Stimulated activated CD8-positive, alpha-beta memory T cell treated with anti-CD3 and anti-CD28 coated beads, Interleukin-2, amount 100 ng/mL, for 1 hour (primary cell): ENCODE measurements at places on chromosomes 5 and 9.

DNA sequence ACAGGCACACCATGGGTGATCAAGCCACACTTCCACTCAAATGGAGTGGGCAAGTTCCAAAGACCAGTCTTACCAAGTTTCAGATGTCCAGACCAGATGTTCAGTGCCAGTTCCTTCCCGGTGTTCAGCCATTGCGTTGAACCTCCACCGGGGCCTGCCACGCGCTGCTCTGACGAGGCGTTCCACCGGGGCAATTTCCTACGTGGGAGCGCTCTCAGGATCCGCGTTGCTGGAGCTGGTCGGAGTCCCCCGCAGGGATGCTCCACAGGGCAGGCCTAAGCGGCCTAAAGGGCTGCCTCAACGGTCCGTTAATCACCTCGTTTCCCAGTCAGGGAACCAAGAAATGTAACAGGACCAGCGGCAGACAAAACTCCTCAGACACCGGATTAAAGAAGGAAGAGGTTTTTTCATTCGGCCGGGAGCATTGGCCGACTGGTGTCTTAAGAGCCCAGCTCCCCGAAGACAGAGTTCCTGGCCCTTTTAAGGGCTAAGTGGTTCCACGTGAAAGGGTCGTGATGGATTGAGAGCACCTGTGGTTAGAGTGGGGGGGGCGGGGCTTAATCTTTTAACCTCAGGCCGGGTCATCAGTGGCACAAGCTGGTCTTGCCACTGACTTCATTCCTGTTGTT, 35.7 kb upstream of the PPP1R26 start:
- DNase-seq = no peak

DNA sequence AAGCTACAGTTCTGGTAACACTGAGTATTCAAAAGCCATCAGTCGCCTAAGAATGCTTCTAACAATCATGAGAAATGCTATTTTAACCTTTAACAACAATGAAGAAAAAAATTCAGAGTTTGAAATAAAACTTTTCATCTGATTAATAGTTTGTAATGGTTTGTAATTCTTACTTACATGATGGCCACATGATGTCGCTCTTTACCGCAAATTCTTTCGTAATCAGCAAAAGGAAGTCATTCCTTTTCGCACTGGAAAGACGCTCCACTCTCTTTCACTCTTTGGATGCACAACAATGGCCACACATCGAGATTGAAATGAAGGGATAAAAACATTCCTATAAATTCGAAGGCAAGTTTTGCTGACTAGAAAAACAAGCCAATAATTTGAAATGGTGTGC, at the start of gene PCDHA7:
TSS of gene PCDHA7 (plus strand) at position 277 of the 400 bp plus-strand sequence. CDS start at position 392, 115 bp downstream.
- DNase-seq = no peak

DNA sequence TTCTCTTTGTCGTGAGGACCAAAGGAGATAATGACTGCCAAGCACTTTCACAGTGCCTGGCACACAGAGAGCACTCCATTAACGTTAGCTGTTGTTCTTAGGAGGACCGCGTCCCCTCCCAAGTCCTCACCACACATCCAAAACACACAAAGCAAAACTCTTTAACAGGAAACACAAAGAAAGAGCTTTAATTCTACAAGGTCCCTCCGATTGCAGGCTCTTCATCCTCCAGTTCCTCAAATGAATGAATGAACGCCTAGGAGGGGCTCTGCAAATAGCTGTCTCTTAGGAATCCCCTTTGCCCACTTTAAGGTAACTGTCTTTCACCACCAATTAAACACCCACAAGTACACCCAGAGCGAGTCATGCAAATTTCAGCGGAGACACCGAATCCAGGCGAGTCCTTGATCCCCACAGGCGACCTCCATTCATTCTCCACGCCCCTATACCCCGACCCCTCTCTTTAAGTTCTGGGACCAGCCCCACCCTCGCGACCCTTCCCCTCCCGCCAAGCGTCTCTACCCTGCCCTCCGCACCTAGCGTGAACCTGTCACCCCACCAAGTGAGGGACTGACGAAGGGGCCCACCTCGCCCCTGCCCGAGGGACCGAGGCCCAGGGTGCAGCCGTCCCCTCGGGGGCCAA, 644 bp downstream of the TSC1 start:
- DNase-seq = no peak

GRCh38 chr5:154145268-154145667, 45.3 kb upstream of the GALNT10 start:
- DNase-seq = no peak

- DNase-seq = no peak
Measured at GRCh38 chr9:86298873-86299272, 16.5 kb upstream of the ISCA1 start.

DNA sequence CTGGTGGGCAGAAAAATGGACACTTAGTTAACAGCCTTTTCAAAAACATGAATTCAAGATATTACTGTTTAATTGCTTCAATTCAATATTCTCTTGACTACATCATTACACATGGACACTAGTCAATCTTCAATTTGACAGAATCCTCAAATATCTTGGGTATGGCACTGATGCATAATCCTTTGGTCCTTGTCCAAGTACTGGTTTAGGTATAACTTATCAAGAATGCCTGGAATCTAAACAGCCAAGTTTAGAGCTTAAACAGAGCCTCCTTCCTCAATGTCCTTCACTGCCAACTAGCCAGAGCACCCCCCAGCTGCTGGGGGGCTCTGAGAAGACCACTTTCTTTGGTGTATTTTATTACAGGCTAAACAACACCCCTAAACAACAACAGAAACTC, 61.6 kb upstream of the ERCC6L2 start:
- no peak for DNase-seq

- no peak for DNase-seq
Measured at GRCh38 chr5:170451747-170452365, 52.0 kb upstream of the KCNIP1 start.

GRCh38 chr9:79671558-79671957, 99.8 kb downstream of the TLE4 start:
- no peak for DNase-seq
